ENCODE measurements at places on chromosomes 2 and 18.
A peak's percentile ranks its signal among the peaks of the same experiment; 100 is the strongest.

DNA sequence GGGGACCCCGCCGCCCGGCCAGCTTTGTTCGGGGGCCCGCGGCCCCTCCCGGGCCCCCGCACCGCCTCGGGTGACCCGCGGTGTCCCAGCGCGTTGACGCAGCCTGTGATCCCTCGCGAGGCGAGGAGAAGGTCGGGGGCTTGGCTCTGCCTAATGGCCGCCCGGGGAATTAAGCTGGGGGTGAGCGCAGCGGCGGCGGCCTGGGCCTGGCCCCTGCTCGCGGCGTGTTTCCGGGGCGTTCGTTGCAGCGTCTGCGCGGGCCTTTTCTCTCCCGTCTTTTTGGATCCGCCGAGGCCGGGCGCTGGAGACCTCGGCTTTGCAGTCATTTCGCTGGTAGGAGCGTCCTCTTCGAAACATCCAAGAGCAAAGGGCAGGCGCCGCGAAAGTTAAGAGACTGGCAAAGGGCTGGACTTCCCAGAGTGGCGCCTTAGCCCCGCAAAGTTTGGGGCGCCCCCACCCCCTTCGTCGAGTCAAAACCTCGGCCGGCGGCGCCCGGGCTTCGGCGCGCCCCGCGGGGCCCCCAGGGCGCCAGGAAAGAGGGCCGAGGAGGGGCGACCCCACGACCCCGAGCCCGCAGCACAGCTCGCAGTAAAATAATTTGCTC is 1.3 kb downstream of the SALL3 start:
- DNase-seq: peak; percentile 11

DNA sequence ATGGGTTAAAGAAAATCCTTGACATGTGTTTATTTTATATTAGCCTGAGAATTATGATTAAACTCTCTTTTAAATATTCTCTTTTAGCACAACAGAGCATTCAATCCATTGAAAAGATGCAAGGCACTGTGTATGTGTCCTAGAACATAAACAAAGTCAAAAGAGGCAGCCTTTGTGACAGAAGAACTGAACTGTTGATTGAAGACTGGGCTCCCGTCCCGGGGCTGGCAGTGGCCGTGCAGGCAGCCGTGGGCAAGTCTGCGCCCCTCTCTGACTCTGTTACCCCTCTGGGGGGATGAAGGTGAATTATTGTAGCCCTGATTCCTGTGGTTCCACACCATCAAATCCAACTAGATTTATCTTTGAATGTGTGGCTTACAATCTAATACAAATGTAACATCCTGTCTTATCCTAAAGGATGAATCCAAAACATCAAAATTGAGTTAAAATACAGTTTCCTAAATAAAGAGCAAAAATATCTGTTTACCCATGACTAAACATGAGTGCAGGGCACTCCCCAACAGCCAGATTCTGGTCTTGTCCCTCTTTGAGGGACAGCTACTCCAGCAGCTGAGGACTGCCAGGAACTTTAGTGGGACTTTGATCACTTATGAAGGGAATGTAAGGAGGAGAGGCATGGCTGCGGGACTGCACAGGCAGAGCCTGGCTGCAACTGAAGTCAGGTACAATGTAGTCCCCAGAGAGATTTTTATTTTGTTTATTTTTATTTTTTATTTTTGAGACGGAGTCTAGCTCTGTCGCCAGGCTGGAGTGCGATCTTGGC is 37.3 kb upstream of the SH3BP4 start:
- no peak for DNase-seq

GRCh38 chr2:74884118-74884762 is 50.3 kb downstream of the HK2 start:
- DNase-seq: no peak

- DNase-seq: no peak
These were observed 79.9 kb downstream of the TRIB2 start for GRCh38 chr2:12796657-12797056.

DNA sequence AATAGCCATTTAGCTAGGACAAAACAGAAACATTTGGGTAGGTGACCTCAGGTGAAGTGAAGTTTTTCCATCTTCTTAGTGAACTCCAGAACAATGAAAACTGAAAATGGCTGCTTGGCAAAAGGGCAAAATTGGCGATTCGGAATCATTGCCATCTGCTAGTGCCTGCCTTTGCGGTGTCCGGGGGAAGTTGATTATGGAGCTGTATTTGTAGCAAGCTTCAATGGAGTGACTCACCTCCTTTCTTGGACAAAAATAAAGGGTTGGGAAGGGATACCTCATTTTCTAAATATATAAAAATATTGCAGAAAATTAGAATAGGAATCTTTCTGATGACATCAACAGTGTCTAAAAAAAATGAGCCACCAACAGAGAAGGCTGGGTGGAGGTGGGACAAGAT is 460.5 kb downstream of the TGIF1 start:
- DNase-seq: no peak

GRCh38 chr2:96528006-96528699 is 8.4 kb upstream of the ARID5A start:
- DNase-seq: peak; percentile 78

DNA sequence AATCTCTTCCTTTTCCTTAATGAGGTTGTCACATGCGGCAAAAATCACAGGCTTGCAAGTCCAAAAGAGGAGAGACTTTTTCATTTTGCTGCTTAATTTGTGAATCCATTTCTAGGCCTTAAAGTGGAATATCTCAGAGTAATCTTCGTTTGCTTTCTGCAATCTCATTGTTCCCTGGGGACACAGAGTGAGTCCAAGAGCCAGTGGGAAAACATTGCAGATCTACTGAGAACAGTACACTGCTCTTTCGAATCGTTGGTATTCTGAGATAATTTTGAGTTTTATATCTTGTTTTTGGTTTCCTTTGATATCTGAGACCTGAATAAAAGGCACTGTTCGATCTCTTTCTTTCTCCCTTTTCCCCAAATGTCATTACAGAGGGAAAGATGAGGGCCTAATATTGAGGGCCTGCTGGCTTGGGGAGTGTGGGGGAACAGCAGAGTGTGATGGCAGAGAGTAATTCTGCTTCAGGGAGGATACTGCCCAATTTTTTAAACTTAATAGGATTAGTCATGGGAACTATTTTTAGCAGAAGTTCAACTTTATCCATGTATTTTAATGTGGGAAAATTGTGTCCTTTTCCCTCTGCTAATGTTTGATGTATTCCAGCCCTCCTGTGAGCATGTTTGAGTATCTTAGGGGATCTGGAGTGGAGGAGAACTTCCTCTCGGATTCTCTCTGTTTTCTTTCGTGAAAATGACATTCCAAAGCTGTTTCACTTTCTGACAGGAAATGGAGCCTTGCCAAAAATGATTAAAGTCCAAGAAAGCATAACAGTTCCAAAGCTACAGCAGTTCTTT is 418.2 kb upstream of the ZEB2 start:
- DNase-seq: no peak

DNA sequence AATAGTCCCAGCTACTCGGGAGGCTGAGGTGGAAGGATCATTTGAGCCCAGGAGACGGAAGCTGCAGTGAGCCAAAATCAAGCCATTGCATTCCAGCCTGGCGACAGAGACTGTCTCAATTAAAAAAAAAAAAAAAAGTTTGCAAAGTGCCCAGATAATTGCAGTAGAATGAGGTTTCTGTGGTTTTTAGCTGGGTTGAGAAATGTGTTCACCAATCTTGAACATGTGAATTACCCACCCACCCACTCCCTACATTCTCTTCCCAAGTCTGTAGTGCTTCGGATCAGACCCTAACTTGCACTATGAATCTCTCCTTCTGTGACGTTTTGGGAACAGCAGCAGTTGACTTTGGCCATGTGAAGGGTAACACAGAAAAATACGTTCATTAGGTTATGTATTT is 247.3 kb downstream of the PTGR3 start:
- DNase-seq: no peak

GRCh38 chr2:28248511-28248910 is 144.1 kb upstream of the FOSL2 start:
- DNase-seq: no peak

DNA sequence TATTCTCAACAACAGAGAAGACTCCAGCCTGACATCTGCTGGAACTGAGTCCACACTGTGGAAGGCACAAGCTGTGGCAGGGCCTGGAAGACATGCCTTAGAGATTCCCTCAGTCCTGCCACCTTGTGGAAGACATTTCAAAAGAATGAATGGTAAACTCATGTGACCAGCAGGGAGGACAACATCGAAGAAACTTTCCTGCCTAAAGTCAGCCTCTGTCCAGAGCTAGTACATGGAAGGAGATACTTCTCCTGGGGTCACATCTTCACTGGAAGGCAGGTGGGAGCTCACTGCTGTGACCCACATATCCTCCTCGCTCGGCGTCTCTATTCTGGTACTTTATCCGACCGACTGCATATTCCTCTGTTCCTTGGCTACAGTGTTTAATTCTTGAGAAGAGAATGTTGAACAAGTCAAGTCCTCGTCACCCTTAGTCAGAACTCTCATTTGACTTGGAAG is 59.5 kb downstream of the PUM2 start:
- no peak for DNase-seq

DNA sequence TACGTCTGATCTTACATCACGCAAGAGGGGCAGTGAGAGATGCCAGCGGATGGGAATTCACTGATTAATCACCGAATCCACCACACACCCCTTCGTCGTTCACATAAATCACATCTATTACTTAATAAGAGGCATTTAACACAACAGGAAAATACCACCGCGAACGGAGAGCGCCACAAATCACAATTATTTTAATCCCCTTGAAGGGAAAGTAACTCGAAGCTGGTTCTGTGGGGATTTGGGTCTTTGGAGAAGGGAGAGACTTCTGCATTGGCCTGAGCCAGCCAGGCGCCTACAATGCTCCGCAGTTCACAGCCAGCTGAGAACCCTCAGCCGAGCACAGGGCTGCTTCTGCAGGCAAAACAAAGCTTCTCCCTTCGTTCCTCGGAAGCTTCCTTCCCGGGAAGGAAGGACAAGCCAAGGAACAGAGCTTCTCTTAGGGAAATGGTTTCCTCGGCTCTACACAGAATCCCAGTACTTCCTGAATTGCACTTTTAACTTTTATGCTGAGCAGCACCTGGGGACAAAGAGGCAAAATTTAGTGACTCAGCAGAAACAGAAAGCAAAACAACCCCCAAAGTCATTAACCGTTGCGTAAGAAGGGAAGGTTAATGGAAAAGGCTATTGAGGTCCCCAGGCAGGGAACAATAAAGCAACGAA is at the start of gene LRP1B:
Gene LRP1B (minus strand): TSS at position 7 of the 660 bp plus-strand sequence. CDS start 287 bp downstream, outside the sequence.
- DNase-seq: no peak

DNA sequence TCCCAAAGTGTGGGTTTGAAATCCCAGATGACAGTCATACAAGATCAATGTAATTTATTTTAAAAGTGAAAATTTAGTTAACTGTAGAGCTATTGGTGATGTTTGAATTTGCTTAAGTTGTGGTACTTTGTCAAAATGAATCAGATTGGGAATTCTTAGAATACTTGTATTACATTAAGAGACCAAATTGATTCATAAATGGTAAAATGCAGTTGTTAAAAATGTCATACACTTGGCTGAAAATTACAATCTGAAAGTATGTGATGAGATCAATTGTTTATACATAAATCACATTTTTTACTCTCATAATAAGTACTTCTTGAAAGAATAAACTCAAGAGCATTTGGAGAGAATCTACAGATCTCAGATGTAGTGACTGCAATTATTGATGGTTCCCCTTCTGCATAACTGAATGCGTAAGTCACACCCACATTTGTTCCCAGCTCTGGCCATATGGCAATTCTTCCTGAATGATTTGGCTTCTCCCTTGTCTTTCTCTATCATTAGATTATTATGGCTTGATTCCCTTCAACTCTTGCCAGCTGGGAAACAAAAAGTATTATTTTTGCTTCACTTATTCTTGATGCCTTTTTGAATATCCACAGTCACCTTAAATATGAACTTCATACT is 558.5 kb downstream of the CPS1 start:
- DNase-seq: no peak

- DNase-seq: peak; percentile 87
These were observed 19.6 kb downstream of the TUBB6 start for GRCh38 chr18:12327510-12328178.

DNA sequence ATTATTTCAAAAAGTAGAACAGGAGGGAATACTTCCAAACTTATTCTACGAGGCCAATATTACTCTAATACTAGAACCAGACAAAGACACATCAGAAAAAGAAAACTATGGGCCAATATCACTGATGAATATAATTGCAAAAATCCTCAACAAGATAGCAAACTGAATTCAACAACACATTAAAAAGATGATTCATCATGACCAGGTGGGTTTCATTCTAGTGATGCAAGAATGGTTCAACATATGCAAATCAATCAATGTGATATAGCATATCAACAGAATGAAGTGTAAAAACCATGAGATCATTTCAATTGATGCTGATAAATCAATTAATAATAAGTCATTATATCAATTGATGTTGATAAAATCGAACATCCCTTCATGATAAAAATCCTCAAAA is 22.4 kb upstream of the EML6 start:
- no peak for DNase-seq

DNA sequence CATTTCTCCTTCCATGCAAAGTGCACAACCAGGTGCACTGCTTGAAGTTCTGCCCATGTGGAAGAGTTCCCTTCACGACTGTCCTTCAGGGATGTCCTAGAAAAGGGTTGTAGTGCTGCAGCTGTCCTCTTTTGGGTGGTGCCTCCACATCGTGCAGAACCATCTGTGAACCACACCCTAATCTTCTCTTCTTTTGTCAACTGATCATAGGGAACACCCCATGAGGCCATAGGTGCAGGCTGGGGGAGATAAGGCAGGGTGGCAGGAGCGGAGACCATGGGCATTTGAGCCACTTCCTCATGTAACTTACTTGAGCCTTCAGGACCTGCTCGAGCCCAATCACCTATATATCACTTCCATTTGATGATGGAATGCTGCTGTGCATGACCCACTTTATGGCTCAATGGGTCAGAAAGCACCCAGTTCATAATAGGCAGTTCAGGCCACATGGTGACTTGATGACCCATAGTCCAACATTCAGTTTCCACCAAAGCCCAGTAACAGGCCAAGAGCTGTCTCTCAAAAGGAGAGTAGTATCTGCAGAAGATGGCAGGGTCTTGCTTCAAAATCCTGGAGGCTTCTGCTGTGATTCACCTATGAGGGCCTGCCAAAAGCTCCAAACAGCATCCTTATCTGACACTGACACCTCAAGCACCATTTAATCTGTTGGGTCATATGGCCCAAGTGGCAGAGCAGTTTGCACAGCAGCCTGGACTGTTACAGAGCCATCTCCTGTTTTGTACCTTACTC is 84.7 kb upstream of the CYRIA start:
- no peak for DNase-seq

GRCh38 chr2:158716121-158716791 is 78.9 kb upstream of the DAPL1 start:
- DNase-seq: no peak

DNA sequence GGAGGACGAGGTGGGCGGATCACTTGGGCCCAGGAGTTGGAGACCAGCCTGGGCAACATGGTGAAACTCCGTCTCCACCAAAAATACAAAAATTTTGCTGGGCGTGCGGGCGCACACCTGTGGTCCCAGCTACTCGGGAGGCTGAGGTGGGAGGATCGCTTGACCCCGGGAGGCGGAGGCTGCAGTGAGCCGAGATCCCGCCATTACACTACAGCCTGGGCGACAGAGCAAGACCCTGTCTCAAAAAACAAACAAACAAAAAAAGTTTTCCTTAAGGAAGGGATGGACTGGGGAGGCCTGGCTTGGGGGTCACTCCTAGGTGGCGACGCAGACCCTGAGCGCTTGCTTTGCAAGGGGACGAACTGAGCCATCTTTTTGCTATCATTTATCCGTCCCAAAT is 882 bp downstream of the PLA2R1 start:
- no peak for DNase-seq

- DNase-seq: peak; percentile 58
These were observed 34.0 kb downstream of the UXS1 start for GRCh38 chr2:106159866-106160785.

- DNase-seq: no peak
These were observed 96.1 kb downstream of the UGGT1 start for GRCh38 chr2:128187032-128187654.

Measured in stimulated activated naive CD8-positive, alpha-beta T cell treated with anti-CD3 and anti-CD28 coated beads, Interleukin-15, Interleukin-2, amounts not matched to agents 100 U/mL and 50 U/mL, for 24 hours (primary cell).